NCI-H526 treated with DMSO at 0.1 percent for 48 hours (cell line): ENCODE measurements at places on chromosomes 2 and 18.

DNA sequence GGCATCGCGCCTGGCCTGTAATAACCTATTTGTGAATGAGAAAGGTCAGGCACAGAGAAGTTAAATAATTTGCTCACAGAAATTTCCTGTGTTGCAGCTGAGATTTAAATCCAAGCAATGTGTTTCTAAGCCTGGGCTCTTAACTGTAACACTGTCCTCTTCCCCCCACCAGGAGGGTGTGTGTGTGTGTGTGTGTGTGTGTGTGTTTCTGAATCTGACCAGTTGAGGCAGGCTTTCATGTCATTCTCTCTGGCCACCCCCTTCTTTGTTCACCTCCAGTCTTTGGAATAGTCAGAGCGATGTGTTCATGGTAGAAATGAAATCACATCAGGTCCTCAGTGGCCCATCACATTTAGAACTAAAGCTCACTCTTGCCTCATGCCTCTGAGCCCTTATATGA, 81.2 kb downstream of the NEDD4L start:
- no peak for DNase-seq

DNA sequence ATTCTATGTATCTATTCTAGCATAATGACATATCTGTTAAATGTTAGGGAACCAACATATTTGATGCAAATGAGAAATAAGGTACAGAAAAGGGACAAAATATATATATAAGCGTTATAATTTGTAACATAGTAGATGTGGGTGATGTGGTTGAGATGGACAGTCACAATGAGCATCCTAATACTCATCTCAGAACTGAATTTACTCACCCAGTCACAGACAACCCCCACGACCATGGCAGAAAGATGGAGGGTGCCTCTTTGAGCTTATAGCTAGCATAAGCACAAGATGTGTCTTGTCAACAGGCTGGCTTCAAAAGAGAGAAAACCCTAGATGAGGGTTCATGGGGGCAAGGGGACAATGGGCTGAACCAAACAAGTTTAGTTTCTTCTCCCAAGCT, 9.1 kb upstream of the DSG3 start:
- no peak for DNase-seq

DNA sequence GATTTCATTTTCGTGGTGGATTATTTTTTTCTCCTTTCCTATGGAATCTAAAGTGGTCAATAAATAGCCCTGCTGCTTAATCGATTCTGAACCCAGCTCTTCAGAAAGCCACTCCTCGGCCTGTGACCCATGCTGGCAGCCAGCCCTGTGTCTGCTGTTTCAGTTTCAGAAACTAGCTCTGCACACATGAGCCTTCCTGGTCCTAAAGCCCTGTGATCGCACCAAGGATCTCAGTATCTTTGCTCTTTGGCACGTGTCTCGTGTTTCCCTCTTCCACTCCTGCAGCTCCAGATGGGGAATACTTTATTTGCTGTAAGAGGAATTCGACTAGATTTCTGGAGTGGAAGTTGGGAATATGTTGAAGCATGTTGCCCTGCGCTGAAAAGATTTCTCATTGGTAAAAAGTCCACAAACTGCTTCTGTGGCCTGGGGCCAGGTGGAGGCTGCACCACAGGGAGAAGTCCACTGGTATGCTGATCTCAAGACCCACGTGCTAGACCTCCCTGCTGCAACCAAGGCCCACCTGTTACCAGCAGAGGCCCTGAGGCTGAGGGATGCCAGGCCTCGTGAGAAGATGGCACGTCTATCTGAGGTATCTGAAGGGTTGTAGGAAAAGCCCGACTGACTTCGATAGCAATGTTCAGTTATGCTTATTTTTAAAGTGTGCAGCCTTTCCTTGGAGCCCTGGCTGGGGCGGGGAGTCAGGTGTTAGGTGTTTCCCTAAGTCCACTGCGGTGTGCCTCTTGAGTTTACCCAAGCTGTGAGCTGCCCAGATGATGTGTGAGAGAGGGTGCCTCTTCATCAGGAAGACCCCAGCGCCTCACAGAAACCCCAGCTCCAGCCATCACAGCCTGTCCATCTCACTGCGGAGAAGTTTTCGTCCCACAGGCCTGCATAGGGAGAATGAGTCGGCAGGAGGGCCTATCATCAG, 33.6 kb upstream of the CELF4 start:
- DNase-seq, result no peak

GRCh38 chr2:33848486-33848885, 249.4 kb upstream of the FAM98A start:
- no peak for DNase-seq

DNA sequence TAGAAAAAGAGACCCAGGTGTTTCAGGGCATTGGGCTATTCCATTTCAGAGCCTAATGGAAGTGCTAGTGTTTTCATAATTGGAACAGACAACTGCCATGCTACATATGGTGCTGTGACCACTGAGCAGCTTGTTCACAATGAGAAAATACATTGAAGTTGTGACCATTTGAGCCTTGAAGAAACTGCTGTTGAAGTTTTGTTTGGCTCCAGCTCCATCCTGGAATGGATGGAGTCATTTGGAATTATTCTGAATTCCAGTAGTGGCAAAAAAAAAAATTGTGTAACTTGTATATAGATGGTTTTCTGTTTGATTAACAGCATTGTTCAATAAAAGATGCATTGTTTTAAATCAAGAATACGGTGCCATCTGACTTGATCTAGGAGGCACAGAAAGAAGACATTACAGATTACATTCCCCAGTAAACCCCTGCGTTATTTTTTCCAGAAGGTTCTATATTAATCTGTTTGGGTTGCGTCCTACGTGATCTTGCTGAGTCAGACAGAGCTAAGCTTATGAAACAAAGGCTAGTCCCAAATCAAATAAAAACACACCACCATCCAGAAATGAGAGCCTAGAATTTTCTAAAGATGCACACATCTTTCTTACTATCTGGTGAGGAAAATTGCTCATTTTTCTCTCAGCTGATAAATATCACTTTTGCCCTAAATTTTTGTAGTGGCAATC, 19.2 kb downstream of the FMNL2 start:
- DNase-seq, result no peak

GRCh38 chr2:7096726-7097352, 179.6 kb downstream of the RNF144A start:
- no peak for DNase-seq

GRCh38 chr18:58438161-58438957, 190.5 kb downstream of the ALPK2 start:
- no peak for DNase-seq

DNA sequence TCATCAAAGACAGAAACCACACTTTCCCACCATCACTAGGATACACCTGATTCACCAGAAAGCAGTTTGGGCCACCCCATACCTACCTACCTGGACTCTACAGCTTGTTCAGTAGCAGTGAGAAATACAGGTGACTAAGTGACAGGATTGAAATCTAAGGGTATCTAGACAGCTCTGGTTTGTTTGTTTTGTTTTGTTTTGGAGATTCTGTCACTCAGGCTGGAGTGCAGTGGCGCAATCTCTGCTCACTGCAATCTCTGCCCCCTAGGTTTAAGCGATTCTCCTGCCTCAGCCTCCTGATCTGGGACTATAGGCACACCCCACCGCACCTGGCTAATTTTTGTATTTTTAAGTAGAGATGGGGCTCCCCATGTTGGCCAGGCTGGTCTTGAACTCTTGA, 3.1 kb downstream of the TTC21B start:
- DNase-seq, result no peak
